ENCODE measurements at places on chromosomes 11 and 22. TPM values are rescaled to one million over a fixed set of nuclear protein-coding genes. Genes with fewer than 3 reads are reported as not detected.

Gene OR51E2
- total RNA-seq = 0.11 TPM

Gene ASPHD2
- total RNA-seq = 1.9 TPM

Gene CCDC15
- total RNA-seq = 2.8 TPM

Gene GNAZ
- 6.0 TPM for total RNA-seq

DNA sequence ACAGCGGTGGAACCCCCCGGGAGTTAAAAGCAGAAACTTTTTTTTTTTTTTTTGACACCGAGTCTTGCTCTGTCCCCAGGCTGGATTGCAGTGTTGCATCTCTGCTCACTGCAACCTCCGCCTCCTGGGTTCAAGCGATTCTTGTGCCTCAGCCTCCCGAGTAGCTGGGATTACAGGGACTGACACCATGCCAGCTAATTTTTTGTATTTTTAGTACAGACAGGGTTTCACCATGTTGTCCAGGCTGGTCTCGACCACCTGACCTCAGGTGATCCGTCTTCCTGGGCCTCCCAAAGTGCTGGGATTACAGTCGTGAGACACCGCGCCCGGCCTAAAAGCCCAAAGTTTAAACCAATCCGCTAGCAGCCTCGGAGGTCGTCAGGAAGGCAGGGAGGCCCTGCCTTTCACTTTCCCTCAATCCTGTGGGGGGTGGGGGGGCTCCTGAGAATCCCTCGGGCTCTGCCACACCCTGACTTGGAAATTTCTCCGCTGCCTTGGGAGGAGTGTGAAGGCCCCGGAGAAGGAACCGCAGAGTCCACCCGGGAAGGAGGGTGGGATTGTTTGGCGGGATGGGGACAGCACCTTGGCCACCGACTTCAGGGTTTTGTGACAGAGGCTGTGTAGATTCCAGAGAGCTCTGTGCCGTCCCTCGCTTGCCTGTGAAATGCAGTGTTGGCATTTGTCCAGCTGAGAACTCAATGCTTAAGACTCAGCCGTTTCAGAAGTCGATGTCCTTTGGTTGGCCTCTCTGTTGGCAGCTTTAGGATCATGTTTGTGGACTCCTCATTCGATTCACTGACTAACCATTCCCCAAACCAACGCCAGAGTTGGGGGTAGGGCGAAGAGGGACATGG is 1.0 kb downstream of the ARHGAP8 start:
- H3K27me3 ChIP-seq = no peaks in the 10 kb centered on the region
- no peaks in the 10 kb centered on the region for H3K36me3 ChIP-seq
- H3K27ac ChIP-seq = peak overlapping the region; percentile 100
- peak; percentile 70 for DNase-seq

DNA sequence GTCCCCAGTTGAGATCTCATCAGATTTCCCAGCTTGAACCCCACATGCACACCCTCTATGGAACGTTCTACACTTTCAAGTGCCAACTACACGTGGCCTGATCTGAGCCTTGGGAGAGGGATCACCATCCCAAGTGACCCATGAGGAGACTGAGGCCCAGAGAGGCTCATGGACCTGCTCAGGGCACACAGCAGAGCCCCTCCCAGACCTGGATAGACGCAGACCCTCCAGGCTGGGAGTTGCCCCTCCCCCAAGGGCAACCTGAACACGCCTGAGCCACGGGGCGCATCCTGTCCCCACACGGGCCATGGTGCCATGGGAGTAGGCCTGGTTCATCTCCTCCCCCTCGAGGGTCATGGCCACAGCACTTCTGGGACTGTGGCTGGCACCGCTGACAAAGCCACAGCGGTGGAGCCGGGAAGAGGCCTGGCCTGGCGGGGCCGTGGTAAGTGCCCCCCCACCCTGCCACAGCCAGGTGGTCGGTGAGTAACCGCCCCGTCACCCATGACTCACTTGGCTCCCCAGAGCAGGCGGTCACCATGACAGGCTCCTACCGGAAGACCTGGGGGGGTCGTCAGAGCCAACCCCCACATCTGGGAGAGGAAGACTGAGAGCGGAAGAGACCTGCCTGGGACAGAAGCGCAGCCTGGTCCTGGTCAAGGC is 8.1 kb downstream of the WNT7B start:
- peaks cover 49% of the 10 kb centered on the region for H3K27me3 ChIP-seq
- peaks cover 11% of the 10 kb centered on the region for H3K4me1 ChIP-seq
- no peaks in the 10 kb centered on the region for H3K36me3 ChIP-seq
- no peak for DNase-seq
- no peak overlapping the region for H3K27ac ChIP-seq
- H3K4me3 ChIP-seq = no peak overlapping the region
